Pancreas (tissue), 10 donors: ENCODE measurements at places on chromosomes 2 and 18.

GRCh38 chr2:233094614-233095013 lies 34.5 kb downstream of the INPP5D start:
- no peak for DNase-seq

- DNase-seq: no peak
Measured at GRCh38 chr2:235637896-235638295, 144.1 kb downstream of the AGAP1 start.

DNA sequence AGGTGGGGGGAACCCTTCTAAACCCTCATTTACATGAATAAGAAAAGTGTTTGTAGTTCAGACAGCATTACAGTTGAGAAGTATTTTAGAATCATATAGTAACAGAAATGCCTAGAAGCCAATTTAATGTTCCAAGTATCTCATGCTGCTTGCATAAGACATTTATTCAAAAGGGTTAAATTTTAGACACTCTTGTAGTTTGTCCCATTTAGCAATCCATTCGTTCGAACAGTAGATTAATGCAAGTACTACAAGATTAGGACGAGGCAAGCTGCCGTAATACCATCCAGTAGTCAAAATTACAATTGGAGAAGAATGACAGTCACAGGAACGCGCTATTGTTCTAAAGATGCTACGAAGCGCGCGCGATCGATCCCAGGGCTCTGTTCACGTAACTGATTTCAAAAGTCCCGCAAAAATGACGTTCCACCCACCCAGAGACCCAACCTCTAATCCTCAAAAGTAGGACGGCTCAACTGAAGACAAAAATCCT lies 1.2 kb downstream of the TMEM237 start:
- no peak for DNase-seq

- no peak for DNase-seq
Measured at GRCh38 chr18:76179257-76179656, 315.8 kb downstream of the ZNF516 start.

- no peak for DNase-seq
Measured at GRCh38 chr2:241974096-241974495, 104.6 kb downstream of the RTP5 start.

GRCh38 chr2:126700677-126701076 lies 44.7 kb downstream of the GYPC start:
- no peak for DNase-seq

- no peak for DNase-seq
Measured at GRCh38 chr2:188984065-188984491, 9.9 kb downstream of the COL3A1 start.

- DNase-seq: no peak
Measured at GRCh38 chr2:147716906-147717305, 127.9 kb upstream of the ACVR2A start.

GRCh38 chr2:314561-315336 lies 26.9 kb upstream of the ALKAL2 start:
- no peak for DNase-seq

GRCh38 chr2:167271932-167272331 lies 383.7 kb downstream of the XIRP2 start:
- DNase-seq: no peak

DNA sequence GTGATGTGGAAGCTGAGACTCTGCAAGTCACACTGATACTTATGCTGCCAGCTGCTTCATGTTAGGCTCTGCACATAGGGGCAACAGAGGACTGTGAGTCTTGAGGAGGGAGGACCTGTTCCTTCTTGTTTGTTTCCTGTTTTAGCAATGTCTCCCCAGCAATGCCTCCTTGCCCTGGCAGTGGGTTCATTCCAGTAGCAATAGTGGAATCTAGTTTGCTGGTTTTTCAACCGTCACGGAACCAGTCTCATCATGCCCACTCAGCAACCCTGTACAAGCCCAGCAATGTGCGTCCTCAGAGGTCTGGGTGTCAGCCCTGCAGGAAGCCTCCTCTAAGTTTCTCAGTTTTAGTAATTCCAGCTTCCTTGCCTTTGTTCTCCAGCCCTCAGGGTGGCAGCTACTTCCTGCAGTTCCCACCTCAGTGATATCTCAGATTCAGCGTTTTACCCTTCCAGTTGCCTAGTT lies 20.5 kb upstream of the ITGB6 start:
- DNase-seq: no peak

DNA sequence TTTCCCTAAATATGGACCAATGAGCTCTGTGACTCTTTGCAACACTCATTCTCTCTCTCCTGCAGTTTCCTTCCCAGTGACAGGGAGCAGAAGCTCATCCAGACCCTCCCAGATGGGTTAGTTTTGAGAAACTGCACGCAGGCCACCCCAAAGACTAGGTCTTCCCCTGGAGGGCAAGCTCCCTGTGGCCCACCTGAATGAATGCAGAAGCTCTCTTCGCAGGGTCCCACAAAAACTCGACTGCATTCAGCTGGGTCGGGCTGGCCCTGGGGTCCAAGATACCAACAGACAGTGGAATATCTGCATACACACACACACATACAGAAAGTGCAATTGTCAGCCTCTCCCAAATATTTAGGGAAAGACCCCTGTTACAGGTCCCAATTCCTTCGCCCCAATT lies 37.0 kb downstream of the TFCP2L1 start:
- no peak for DNase-seq

DNA sequence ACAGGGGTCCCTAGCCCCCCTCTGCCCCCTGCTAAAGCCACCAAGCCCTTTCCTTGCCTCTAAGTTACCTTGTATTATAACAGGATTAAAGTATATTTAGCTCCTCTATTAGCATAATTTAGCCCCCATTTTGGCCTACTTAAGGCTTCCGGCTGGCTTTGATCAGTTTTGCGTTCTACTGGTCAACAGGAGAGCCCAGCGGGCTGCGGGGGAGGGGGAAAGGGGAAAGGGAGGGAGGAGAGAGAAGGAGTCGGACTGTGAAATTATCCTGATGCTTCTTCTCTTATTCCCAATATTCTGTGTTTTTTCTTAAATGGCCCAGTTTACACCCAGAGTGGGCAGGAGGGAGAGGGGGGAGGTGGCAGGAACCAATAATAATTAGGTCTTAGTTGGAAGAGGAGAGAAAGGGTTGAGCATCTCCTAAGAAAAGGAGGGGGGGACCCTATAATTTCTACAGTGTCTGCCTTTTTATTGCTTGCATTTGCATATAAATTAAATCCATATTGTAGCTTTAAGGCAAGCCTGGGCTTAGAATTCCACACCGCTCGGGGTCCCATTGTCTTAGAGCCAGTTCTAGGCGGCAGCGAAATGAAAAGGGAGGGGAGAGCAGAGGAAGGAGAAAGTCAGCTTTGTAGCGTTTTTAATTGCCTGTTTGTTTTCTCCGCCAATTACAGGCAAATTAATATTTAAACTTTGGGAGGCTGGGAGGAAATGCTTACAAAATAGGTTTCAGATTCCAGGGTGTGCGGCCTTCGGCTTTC lies 39.6 kb downstream of the EN1 start:
- DNase-seq: no peak

DNA sequence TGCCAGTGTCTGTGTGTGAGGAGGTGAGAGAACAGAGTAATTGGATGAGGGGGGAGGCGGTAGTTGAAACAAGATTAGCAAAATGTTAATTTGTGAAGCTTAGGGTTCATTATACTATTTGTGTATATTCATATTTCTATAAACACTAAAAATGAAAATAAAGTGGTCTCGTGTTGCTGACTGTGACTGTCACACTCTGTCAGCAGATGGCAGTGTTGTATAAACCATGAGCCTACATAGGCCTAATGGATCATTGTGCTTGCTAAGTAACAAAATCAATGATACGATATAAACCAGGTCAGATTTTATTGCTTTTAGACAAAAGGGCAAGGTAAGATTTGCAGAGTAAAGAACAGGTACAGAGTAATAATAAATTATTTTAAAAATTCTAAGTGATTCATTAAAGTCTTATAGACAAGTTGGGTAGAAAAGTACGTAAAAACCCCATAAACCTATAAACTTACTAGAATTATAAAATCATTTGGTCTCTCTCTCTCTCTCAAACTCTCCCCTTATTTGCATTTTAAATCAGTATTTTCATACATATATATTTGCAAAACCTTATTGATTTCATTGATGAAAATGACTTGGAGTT lies 182.7 kb downstream of the RPIA start:
- DNase-seq: peak; percentile 28

GRCh38 chr2:228039752-228040534 lies 141.5 kb downstream of the SPHKAP start:
- DNase-seq: no peak

DNA sequence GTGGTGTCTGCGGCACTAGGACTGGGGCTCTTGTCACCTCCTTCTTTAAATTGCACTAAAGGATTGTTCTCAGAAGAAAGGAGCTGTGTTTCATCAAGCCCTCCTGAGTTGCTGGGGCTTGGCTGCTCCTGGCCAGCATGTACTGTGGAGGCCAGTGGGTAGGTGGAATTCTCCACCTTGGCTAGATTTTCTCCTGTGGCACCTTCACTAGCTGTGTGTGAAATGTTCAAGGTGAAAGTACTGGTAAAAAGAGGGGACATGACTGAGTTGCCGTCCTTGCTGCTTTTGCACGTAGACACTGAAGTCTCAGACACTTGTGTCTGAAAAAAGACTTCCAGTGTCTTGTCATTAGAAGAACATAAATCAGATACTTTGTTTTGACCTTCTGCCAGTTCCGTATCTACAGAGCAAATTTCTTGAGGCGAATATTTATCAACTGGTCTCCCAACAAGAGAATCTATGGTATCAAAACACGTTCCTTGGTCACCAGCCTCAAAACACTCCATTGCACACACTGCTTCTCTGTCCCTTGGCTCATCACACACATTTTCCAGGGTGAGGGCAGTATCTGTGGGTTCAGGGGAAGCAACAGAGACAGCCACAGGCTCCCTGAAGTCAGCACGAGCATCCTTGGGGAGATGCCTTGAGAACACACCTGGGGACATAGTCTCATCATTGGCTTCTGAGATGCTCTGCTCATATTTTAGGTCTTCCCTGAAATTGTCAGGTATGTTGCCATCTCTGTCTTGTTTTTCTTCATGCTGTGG lies 91.4 kb downstream of the ALPK2 start:
- DNase-seq: no peak

DNA sequence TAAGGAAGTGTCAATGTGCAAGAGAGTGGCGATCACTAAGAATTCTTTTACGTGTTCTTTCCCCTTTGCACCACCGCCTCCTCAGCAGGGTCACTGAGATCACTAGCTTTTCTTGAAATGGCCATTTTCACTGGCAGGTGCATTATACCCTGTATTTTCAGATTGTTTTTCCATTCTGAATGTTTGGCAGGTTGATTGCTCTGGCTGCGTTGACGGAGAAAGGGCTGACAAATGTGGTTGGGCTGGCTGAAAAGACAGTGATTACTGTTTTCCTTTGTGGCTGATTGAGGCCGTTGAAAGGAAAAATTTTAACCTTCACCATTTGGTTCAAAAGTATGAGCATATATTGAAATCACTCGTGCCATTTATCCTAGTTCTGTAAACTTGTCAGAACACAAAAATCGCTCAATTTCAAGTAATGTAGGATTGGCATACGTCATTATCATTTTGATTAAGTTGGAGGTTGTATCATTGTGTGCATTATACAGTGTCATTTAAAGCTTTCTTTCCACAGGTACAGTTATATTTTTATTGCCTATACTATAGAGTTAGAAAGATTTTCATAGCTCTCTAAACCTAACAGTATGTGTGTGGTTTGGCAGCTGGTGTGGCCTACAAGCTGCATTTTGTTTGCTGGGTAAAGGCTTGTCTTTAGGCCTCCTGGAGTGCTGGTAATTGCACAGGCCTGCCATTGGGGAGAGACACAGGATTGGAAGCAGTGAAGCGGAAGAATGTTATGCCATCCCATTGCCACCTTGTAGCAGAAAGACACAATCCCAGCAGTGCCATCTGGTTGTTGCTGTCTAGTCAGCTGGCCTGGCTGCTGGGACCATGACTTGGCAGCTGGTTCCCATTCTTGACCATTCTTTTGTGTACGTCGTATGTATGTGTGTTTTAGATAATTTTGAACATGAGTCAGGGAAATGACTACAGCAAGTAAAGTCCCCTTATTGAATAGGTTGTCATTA lies 36.7 kb downstream of the DYNC1I2 start:
- no peak for DNase-seq

GRCh38 chr2:171141320-171141719 lies 19.4 kb downstream of the TLK1 start:
- DNase-seq: no peak

GRCh38 chr18:55401638-55402191 lies 186.3 kb downstream of the TCF4 start:
- no peak for DNase-seq

- no peak for DNase-seq
Measured at GRCh38 chr18:50334546-50335152, 40.2 kb upstream of the SKA1 start.

DNA sequence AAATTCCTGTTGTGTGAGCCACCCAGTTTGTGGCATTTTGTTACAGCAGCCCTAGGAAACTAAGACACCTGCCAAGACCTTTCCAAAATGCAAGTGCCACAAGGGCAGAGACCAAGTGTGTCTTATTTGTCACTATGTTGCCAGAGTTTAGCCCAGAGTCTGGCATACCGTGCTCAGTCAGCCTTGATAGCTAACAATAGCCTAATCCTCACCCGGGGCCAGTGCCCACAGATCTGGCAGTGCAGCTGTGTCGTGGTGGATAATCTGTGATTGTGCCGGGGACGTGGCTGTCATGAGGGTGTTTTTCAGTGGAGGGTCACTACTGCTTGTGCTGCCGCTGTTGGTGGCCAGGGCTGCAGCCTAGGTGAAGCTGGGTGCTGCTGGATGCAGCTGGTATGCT lies 53.5 kb downstream of the MEP1B start:
- DNase-seq: no peak

DNA sequence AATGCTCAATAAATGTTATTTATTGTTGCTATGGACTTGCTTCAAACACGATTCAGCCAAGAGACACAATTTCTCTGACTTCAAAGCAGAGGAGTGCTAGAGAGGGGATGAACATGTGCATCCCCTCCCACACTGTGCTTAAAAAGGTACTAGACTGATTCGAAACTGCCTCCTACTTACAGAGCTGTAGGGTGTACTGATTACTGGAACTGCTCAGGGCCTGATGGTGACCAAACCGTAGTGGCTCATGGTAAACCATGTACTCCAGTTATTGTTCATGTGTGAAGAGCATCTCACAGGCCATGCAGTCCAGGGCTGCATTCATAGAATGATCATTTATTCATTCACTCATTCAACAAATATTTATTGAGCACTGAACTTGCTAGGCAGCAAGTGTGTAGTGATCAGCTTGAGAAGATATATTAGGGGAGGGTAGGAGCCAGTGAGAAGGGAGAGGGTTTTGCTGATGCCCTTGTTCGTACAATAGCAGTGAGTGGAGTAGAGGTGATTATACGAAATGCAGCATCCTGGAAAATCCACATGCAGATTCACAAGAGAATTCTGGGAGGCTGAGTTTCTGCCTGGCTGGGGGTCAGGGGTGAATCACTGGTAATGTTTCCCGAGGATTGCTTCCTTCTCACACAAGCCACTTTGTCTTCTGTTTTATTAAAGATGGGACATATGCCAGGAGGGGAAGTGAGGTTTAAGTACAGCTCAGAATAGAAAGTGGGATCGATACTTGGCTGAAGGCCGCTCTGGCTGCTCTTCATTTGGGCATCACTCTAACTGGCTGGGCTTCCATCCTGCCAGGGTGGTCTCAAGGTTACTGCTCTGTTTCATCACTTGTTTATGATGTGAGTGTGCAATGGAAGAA lies 245.4 kb downstream of the RAD51AP2 start:
- DNase-seq: peak; percentile 16
